ENCODE measurements at places on chromosomes 1 and 21.

GRCh38 chr1:89037186-89037585, 14.5 kb upstream of the GBP3 start:
- no peak for DNase-seq

DNA sequence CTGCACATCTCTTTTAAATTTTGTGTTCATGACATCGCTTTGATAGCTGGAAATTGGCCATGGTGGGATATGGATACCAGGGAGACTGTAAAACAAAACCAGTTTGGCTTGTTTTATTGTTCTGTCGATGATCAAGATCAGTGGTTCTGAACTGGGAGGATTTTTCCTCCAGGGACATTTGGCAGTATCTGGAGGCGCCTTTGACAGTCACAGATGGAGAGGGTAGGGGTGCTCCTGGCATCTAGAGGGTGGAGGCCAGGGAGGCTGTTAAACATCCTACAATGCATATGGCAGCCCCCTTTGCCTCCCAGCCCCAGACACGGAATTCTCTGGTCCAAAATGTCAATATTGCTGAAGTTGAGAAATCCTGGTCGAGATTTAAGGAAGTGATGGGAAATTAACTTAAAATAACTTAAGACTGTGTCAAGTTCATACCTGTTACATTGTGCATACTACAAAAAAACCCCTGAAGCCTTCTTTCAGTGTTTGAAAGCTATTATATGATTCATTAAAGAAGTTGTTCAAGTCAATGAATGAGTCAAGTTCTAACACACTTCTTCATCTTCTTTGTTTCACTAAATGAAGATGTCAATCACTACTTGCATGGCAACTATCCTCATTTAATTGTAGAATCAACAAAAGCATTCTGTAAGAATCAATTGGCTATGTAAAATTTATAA, 150.9 kb downstream of the KCNJ6 start:
- no peak for DNase-seq

GRCh38 chr1:167472752-167473521, 45.4 kb downstream of the CD247 start:
- no peak for DNase-seq

GRCh38 chr1:57269630-57270225, 154.1 kb downstream of the DAB1 start:
- no peak for DNase-seq
